CD4-positive, alpha-beta T cell treated with Interleukin-6 at 100 ng/mL for 8 hours (primary cell): ENCODE measurements at places on chromosomes 1 and 21.

DNA sequence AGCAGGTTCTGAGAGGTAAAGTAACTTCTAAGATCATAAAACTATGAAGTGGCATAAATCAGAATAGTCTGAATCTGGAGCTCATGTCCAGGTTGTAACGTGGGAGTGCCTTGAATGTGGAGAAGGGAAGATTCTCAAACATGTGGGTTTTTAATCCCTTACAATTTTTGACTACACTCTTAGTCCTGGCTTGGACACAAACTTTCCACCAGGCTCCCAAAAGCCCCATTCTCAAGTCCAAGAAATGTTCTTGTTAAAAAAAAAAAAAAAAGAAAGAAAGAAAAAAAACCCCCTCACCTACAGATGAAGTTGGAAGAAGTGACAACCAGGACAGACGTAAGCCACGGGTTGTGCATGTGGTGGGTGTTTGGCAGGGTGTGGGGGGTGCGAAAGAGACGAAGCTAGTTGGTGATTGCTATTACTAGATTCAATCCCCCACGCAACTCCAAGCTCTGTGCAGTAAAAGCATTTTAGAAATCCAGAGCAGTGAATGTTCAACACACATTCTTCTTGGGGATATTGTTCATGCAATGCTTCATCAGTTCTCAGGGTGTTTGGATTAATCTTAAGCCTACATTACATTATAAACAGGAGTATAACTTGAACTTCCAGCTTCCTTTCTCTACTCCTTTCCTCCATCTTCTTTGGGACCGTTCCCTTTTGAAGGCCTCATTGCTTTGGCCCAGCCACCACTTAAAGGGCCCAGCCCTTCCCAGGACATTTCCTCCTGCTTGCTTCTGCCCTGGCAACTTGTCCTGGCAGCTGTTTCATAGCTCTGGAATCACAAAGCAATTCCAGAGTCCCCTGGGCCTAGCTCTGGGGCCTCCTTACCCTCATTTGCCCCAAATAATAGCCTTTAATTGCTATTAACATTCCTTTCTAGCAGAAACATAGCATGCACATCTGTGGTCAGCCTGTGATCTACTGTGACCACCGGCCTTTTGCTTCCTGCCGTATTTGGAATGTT lies 41.8 kb downstream of the PHC2 start:
- DNase-seq: no peak

GRCh38 chr1:226417830-226418546 lies 10.1 kb upstream of the PARP1 start:
- no peak for DNase-seq

DNA sequence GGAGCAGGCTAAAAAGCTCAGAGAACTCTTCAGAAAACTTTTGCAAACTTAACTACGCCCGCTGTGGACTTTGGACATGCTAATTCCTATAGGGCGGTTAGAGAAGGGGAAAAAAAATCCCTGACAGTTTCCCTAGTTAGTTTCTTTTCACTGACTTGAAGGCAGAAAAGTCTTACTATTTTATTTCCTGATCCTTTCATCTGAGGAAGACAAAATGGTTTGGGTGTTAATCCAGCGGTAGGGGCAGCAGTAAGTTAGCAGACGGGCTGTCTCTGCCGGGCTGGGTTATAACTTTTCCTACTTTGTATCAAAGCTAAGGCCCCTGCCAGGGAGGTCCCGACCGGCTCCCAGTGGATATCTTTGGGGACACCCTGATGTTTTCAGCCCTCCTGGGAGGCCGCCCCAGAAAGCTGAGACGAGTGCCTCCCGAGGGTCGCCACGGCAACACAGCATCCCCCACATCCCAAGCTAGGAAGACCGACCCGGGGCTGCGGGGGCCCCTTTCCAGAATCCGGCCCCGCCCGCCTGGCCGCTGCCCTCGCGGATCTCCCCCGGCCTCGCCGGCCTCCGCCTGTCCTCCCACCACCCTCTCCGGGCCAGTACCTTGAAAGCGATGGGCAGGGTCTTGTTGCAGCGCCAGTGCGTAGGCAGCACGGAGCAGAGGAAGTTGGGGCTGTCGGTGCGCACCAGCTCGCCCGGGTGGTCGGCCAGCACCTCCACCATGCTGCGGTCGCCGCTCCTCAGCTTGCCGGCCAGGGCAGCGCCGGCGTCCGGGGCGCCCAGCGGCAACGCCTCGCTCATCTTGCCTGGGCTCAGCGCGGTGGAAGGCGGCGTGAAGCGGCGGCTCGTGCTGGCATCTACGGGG lies 162.6 kb downstream of the RUNX1 start:
- DNase-seq: no peak

- no peak for DNase-seq
Observed at GRCh38 chr1:16605532-16606505, 7.5 kb downstream of the NBPF1 start.

GRCh38 chr1:246165826-246166709 lies 341.0 kb downstream of the SMYD3 start:
- DNase-seq: no peak

DNA sequence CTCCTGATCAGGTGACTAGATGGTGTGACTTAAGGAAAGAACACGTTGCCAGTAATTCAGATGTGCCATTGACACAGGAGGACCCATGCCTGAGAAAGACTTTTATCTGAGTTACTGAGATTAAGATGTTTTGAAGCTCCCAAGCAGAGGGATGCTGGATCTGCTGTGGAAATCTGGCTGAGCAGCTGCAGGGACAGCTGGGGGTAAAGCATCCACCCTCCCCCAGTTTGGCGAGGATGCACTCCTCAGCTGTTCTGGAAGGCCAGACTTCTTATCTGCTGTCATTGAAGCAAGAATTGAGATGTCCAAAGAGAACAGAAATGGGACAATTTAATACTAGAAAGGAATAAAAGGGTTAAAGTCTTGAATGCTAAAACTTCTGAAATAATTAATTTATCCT lies 25.7 kb downstream of the TTC3 start:
- DNase-seq: no peak

DNA sequence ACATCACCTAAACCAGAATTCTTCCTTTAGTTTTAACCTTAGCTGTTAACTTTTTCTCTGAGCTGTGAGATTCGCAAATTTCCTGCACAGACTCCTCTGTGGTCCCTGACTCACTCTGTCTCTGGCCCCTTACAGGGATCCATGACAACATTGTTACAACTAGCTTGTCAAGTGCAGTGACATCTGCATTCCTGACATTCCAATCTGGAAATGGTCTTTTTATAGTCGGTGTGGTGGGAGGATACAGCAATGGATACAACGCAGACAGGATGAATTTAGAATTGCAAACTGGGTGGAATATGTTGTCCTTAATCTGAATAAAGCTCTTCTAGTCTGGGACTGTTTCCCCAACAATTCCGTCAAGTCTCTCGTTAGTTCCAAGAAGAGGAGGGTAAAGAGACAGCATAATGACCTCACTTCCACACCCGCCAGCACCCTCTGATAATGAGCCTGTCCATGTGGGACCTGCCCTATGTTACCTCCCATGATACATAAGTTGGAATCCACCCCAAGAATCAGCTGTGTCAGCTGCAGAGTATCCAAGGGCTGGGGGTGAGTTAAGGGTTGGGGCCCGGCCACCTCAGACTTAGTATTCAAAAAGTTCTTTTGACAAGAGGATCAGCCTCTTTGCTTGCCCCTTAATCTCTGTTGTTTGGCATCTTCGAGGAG lies 49.4 kb downstream of the ILDR2 start:
- no peak for DNase-seq

- DNase-seq: no peak
Observed at GRCh38 chr1:24897263-24898151, 32.6 kb downstream of the RUNX3 start.

DNA sequence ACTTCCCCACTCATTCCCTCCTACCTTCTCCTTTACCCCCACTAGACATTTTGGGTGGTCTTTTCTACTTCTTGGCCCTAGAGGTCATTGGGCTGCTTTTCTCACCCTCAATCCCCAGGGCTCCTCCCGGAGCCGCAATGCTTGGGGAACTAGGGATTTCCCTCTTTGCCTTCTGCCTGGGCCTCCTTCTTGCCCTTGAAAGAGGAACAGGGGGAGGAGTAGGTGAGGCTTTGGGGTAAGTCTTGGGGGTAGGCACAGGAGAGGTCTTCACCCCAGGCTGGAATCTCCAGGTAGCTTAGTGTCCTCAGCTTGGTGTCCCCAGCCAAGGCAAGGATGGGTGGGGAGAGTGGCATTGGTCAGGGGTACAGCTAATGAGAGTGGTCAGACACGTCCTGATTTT lies 56.2 kb upstream of the EPS8L3 start:
- DNase-seq: no peak

- DNase-seq: no peak
Observed at GRCh38 chr1:30258471-30258870, 464.9 kb downstream of the MATN1 start.

DNA sequence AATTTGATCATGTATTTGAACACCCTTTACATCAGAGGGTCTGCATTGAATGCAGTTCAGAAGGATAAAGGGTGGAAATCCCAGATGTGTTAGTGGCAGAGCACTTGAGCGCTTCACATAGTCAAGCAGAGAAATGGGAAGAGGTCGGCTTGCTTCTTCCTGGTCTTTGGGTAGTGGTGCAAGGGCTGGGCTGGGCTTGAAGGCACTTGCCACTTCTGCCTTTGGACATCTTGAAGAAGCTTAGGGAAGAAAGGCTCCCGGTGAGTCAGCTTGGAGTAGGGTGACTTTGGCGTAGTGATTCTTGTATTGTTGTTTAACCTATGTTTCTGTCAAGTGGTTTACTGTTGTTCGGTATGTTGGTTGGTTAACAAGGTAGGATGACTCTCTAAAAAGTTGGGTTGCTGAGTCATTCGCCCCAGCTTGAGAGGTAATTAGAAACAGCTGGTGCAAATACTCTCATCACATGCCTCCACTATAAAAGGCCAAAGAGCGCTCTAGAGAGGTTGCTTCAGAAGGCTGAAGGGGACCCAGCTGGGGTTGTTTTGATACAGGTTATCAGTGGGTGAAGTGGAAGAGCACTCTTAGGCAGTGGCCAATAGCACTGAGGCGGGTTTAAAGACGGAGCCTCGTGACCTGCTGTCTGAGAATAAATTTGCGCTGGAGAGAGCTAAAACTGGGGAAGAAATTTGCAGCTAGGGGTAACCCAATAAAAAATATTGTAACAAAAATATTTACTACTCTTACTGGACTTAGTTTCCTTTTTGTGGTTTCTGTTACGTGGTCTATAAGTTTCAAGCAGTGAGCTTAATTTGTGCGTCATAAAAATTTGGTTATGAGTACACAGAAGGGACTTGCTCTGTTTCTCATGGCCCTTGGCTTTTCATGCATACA lies 1.4 kb downstream of the BACH1 start:
- DNase-seq: peak; percentile 45

GRCh38 chr1:36093929-36094328 lies 5.2 kb downstream of the ADPRS start:
- no peak for DNase-seq

GRCh38 chr1:43293176-43293575 lies 7.6 kb upstream of the TIE1 start:
- no peak for DNase-seq

- DNase-seq: no peak
Observed at GRCh38 chr21:29235714-29236197, 63.0 kb upstream of the BACH1 start.

- no peak for DNase-seq
Observed at GRCh38 chr1:117239467-117239866, 28.7 kb upstream of the VTCN1 start.

- DNase-seq: no peak
Observed at GRCh38 chr1:7250176-7250575, 464.9 kb downstream of the CAMTA1 start.

DNA sequence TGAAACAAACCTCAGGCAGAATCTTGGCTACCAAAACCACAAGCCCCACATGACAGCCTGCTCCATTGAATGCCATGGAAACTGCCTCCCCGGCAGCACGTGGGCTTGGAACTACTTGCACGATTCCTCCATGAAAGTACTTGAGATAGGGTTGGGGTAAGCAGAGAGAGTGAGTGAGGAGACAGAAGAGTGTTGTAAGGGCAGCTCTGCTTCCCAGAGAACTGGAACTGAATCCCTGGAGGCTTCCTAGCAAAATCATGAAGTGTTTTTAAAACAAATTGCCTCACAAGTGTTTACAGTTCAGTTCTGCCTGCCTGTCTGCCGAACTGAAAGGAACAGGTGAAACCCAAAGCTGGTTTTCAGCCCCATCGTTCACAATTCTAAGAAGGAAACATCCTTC lies 35.3 kb upstream of the DNASE2B start:
- no peak for DNase-seq

DNA sequence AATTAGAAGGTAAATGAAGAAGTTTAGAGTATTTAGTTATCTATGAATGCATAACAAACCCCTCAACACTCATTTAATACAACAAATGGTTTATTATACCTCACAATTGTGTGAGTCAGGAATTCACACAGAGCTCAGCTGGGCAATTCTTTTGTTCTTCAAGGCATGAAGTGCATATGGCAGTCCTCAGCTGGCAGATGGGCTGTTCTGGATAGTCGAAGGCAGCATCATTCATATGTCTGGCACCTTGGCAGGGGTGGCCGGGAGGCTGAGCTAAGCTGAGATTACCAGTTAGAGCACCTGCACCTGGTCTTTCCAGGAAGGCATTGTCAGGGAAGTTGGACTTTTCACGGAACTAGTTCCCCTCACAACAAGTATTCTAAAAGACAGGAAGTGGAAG lies 286.2 kb upstream of the DUSP10 start:
- no peak for DNase-seq

DNA sequence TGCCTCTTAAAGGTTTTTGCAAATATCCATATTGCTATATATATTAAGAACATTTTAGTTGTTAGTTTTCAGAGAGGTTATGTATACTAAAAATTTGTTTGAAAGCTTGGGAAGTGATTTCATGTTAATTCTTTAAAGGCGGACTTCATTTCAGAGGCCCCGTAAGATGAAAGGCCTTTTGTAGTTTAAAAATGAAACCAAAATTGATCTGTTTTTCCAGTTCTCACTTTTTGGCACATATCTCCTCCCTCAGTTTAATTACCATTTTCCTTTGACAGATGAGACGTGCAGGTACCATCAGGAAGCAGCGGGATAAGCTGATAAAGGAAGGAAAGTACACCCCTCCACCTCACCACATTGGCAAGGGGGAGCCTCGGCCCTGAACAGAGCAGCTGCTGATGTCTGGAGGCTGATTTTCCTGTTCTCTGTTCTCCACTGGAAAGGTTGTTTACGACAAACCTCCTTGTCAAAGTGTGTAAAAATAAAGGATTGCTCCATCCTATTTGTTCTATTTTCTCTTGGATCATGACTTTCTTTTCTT lies 8.0 kb downstream of the NDUFS5 start:
- DNase-seq: peak; percentile 5

- no peak for DNase-seq
Observed at GRCh38 chr1:150909585-150910180, 16.5 kb upstream of the SETDB1 start.

GRCh38 chr1:229433364-229434004 lies 410 bp downstream of the ACTA1 start:
- no peak for DNase-seq

GRCh38 chr1:108643492-108644335 lies 17.2 kb downstream of the HENMT1 start:
- peak; percentile 77 for DNase-seq

- no peak for DNase-seq
Observed at GRCh38 chr1:201456499-201457309, 12.3 kb downstream of the PHLDA3 start.

DNA sequence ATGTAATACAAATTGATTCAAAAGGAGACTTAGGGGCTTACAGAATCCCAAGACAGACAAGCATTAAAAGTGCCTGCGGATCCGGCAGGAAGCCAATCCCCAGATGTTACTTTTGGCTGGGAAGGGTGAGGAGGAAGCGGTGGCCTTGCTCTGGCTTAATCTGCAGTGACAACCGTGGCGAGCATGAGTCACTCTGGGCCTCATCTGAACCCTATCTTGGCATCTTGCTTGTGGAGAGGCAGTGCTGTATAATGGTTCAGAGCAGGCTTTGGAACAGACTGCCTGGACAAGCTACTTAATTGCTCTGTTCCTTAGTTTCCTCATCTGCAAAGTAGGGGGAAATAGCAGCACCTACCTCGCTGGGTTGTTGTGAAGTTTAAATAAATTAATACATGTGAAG lies 74.1 kb downstream of the XCL2 start:
- DNase-seq: peak; percentile 40
